ENCODE measurements at places on chromosomes 12 and 14.
A peak's percentile ranks its signal among the peaks of the same experiment; 100 is the strongest.

- peak; percentile 69 for DNase-seq
Measured at GRCh38 chr12:112978163-112979040, at the start of gene OAS2. Gene OAS2, plus strand, starts transcription at chr12:112978519. Its CDS starts 90 bp downstream, at chr12:112978609.

DNA sequence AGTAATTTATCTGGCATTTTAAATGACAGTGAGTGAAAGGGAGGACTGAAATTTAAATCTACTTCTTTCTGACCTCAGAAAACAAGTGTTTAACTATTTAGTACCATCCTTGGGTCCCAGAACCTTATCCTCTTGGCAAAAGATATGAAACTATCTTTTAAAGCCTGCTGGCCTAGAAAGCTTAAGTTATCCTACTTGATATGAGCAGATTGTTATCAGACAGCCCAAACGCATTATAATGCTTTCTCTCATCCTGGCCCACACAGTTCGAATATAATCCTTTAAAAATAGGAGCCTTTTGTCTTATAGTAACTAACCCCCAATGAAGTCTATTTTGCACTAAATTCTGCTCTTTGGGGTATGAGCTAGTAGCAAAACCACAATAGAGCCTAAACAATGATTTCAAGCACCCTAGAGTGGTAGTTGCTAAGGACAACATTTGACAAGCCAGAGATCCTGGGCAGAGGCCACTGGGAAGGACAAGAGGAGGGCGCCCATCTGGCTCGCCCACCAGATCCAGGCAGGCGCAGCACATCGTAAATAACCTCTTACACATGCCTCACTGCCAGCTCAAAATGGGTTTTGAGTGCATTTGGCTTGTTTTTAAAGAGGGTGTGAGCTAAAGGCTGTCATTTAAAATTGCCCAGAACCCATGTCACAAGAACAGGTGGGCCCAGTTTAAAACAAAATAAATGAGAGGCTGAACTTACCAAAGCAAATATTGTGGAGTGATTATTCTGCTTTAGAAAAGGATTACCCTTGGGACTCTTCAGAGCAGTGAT, 37.7 kb upstream of the CRY1 start:
- no peak for DNase-seq

DNA sequence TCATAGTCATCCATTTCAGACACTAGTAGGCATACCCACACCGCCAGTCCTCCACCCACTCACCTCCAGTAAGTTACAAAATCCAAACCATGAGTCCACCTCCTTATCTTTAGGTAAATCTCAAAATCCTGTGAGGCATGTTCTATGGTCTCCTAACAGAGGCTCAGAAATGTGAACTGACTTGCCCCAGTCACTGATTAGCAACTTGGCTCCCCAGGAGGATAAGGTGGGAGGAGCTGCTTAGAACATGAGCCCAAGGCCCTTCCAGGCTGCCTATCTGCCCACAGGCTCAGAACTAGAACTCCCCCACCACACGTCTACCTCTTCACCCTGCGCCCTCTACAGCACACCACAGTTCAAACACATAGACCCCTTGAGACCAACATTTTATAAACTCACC, 19.9 kb downstream of the SETD3 start:
- no peak for DNase-seq

DNA sequence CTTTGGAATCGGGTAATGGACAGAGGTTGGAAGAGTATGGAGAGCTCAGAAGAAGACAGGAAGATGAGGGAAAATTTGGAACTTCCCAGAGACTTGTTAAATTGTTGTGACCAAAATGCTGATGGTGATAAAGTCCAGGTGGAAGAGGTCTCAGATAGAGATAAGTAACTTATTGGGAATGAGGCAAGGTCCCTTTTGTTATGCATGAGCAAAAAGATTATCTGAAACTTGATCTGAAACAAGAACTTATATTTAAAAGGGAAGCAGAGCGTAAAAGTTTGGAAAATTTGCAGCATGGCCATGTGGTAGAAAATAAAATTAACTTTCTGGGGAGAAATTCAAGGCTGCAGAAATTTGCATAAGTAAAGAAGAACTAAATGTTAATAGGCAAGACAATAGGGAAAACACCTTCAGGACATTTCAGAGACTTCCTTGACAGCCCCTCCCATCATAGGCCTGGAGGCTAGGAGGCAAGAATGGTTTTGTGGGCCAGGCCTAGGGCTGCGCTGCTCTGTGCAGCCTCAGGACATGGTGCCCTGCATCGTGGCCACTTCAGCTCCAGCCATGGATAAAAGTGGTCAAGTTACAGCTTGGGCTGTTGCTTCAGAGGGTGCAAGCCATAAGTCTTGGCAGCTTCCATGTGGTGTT, 425.7 kb upstream of the PRICKLE1 start:
- DNase-seq: no peak

DNA sequence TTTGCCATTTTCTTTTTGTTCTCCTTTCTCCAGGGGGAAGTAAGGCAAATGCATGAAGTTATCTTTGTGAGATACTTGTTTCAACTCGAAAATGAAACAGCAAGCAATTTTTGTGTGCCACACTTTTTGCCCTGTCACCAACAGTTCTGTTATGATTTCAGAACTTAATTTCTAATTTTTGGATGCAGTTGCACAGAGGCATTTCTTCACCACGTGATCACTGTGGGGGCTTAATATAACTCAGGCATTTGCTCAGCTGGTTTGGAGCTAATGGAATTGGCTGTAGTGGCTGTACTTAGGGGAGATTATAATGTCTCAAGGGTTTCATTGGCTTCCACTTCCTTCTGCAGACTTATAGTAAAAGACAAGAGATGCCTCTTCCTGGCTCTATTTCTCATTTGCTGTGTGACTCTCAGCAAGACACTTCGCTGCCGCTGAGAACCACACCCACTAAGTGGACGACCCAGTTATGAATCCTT, 452.4 kb downstream of the RAD51B start:
- no peak for DNase-seq

- peak; percentile 100 for DNase-seq
Measured at GRCh38 chr12:110109037-110109836, 14.9 kb upstream of the IFT81 start.

Measured in AG09309 (cell line).